ENCODE measurements at places on chromosomes 5 and 9.

- DNase-seq = no peak
Measured at GRCh38 chr5:94228791-94229190, 389.6 kb downstream of the KIAA0825 start.

DNA sequence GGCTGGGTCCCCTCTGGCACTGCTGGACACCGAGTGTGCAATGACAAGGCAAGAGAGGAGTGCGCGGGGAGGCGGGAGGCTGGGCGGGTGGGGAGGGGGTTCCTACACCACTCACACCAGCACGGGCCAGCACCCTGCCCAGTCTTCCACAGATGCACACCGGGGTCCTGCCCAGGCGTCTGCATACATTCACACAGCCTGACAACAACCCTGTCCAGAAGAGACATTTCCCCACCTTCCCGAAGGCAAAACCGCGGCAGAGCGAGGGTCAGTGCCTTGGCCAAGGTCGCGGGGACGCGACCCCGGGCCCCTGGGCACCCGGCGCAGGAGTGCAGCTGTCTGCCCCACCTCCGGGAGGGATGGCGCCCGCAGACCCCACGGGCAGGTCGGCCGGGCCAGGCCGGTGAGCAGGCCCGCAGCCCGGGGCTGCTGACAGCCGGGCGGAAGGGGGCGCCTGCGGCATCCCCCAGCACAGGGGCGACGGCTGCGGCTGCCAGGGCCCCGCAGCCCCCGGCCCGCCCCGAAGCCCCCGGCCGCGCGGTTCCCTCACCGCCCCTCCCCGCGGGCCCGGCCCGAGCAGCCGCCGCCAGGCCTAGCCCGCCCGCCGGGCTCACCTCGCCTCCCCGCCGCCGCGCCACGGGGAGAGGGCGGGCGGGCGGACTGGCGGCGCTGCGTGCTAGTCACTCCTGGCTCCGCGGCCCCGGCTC is 496 bp downstream of the MAPK9 start:
- no peak for DNase-seq

- DNase-seq = no peak
Measured at GRCh38 chr5:73783828-73784227, 157.8 kb downstream of the ARHGEF28 start.

DNA sequence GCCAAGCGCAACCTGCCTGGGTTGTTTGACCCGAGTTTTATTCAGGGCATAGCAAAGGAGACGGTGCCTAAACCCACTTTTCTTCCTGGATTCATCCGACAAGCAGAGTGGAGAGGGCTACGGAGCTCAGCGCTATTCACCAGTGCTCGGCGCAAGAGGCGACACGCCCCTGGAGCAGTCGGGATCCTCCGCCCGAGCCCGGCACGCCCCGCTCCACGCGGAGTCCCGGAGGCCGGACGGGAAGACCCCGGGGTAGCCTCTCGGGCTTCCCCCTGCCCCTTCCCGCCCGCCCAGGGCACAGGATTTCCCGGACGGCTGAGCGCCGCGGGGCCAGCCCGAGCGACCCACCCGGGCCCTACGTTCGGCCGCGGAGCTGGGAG is 427 bp downstream of the SERINC5 start:
- no peak for DNase-seq

GRCh38 chr9:121312169-121312568 is 44.2 kb downstream of the GSN start:
- DNase-seq = no peak

DNA sequence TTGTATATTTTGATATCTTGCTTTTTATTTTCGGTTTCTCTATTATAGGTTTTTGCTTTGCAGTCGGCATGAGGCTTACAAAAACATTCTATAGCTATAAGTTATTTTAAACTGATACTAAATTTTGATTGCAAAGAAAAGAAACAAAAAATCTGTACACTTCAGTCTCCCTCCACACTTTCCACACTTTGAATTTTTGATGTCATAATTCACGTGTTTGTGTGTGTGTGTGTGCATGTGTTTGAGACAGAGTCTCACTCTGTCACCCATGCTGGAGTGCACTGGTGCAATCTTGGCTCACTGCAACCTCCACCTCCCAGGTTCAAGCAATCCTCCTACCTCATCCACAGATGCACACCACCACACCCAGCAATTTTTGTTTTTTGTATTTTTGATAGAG is 124.9 kb downstream of the MRPS30 start:
- no peak for DNase-seq

GRCh38 chr9:82791692-82792091 is 271.2 kb downstream of the RASEF start:
- DNase-seq = no peak

DNA sequence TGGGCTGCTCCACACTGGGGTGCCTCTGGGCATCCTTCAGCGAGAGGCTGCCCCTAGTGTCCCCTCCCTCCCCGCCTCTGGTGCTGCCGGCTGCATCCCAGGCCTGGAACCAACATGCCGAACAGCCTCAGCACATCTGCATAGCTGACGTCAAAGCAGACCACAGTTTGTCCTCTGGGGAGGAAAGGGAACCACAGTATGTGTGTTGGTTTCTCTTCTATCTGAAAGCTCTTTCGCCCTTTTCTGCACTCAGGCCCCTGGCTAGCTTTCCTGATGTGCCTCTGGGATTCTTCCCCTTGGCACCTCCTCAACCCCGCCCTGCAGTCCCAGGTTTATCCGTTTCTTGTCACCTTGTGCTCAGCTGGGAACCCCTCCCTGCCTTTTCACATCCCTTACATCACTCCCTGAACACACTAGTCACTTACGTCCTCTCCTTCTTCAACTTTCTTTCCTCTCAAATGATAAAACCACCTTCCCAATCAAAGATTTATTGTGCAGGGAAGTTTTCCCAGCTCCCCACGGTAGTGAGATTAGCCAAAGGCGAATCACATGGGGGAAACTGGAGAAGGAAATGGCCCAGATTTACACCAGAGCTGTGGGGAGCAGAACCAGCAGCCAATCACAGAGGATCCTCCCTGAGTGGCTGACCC is 35.5 kb upstream of the B4GALT1 start:
- DNase-seq = no peak

- DNase-seq = no peak
Measured at GRCh38 chr5:66582499-66583165, 13.6 kb upstream of the MAST4 start.

GRCh38 chr9:116697362-116697761 is 10.3 kb downstream of the TRIM32 start:
- DNase-seq = no peak

DNA sequence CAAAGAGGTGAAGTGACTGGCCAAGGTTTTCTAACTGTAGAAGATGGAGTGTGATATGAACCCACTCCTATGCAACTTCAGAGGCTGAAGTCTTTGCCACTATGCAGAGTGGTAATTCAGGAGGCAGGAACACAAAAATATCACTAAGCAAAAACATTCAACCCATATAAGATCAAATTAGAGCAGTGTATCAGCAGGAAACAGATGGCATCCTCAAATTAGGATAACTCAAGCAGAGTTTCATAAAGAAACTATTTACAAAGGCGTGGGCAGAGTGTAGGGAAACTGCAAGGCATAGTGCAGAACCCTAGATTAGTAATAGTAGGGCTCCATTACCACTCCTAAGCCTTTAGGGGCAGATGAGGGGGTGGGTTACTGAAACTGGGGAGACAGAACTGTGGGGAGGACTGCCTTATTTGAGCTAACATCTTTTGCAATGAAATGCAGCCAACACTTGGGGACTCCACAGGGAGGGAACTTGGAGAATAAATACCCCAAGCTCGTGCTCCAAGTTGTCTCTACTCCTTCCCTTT is 72.2 kb downstream of the PTTG1 start:
- DNase-seq = no peak

DNA sequence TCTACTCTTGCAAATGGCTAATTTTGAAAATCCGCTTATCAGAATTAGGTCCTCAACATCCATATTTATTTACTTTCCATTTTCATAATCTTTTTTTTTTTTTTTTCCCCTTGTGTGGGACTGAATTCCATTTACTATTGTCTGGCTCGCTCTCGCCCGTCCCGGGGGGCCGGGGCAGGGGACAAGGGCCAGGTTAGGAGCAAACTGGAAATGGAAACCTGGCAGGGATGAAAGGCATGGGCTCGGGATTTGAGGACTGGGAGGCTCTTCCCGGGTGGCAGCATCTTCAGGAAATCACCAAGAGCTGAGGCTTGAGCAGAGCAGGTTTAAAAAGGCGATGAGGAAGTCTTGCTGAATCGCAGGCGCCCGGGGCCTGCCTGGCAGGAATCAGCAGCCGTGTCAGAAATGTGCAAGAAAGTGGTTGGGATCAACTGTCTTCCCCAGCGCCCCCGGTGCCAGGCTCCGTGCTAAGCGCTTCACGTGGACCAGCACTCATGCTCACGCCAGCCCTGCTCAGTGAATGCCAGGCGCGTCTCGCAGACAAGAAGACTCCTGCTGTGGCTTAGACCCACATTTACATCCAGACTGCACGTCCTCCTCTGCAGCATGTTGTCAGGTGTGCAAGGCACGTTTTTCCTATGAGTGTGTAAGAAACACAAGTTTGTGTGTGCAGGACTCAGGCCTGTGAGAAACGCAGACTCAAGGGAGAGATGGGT is 66.3 kb upstream of the UNC5A start:
- DNase-seq = no peak

DNA sequence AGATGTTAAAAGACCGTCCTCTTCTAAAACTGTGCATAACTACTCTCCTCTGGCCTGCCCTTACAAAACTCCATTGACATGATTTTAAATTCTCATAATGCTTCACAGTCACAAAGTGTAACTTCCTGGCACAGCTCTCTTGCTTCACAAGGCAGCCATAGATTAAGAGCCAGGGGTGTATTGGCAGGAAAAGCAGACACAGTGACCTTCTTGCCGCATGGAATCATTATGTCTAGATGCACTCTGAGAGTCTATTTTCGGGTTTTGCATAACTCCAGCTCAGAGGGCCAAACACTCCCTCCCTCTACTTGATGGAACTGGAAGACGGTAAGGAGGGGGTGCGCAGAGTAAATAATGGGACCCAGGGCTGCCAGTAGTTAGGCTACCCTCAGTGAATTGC is 110.1 kb downstream of the MARCHF3 start:
- DNase-seq = no peak

- DNase-seq = no peak
Measured at GRCh38 chr5:1142886-1143669, 31.2 kb upstream of the SLC12A7 start.

GRCh38 chr5:141756196-141756595 is 74.2 kb upstream of the ARAP3 start:
- no peak for DNase-seq

DNA sequence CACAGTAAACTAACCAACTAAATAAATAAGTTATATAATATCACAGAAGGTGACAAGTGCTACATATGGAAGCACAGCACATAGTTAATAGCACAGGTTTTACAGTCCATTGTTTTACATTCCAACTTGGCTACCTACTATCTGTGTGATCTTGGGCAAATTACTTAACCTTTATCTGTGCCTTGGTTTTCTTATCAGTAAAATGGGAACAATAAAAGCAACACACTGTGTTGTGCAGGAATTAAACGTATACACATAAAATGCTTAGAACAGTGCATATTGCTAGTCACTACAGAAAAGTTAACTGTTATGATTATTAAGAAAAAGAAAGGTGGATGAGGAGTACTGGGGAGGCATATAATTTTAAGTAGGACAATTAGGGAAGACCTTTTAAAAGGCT is 42.8 kb upstream of the GOLGA1 start:
- DNase-seq = no peak

GRCh38 chr9:137188086-137188489 is 272 bp downstream of the ANAPC2 start:
- DNase-seq = no peak

DNA sequence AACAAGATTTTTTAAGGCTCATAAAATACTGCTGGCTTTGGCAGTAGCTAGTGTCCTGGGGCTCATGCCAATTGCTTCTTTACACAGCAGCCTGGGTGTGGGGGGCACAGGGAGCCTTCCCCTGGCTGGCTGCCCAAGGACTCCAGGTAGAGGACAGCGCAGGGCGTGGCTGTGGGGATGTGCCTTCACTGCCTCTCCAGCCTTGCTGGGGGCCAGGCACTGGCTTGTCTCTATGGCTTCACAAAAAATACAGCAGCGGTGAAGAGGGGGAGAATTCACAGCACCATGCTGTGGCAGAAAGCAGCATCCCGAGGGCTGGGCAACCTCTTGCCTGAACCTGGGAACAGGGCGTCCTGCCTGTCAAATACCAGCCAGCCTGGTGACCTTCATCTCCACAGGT is 57.4 kb downstream of the DAP start:
- DNase-seq = no peak

DNA sequence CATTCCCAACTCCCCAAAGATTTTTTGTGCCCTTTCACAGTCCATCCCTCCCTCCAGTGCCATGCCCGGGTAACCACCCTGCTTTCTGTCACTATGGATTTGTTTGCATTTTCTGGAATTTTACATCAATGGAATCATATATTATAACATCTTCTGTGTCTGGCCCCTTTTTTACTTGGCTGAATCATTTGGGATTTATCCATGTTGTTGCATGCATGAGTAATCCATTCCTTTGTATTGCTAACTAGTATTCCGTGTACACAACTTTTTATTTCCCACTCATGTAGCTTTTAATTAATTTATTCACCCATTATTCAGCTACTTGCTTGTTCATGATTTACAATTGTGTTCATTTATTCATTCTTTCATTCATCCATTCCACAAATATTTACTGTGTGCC is 94.1 kb downstream of the FGF18 start:
- DNase-seq = no peak

GRCh38 chr9:38066914-38067858 is 1.8 kb downstream of the SHB start:
- DNase-seq = no peak

- no peak for DNase-seq
Measured at GRCh38 chr5:113273948-113274347, 160.8 kb downstream of the TSSK1B start.

- DNase-seq = no peak
Measured at GRCh38 chr5:100854591-100854990, 48.5 kb downstream of the ST8SIA4 start.

DNA sequence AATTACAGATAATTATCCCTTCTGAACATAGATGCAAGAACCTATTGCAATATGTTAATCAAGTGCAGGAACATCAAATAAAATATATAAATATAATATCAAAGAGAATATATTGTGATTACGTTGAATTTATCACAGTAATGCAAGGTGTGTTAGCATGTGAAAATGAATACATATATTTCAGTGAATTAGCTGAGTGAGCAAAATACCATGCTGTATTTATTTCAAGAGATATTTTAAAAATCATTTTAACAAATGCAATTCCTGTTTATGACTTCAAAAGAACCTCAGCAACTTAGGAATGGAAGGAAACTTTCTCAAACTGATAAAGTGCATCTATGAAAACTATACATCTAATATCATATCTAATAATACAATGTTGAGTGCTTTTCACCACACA is 856.9 kb upstream of the PTPRD start:
- no peak for DNase-seq

- DNase-seq = no peak
Measured at GRCh38 chr9:116064970-116065369, 88.6 kb upstream of the PAPPA start.

Data from activated effector memory CD4-positive, alpha-beta T cell treated with Interleukin-2 at 50 U/mL for 16 hours (primary cell).